NCI-H2081 treated with DMSO at 0.1 percent for 48 hours (cell line): ENCODE measurements at places on chromosomes 5 and 9.

DNA sequence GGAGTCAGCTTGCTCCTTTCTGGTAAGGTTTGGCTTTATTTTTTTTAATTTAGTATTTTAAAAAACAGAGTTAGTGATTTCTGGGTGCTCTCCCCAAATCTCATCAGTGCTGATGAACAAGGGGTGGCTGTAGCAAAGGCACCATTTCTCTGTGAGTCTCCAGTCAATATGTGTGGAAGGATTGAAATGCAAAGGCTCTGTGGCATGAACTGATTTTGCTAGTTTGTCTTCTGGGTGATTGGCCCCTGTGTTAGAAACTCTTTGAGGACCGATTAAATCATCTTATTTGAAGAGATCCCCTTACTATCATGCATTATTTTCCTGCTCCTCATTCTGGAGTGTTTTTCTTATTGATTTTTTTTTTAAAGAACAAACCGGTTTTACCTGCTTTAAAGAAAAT, 596 bp downstream of the TEK start:
- DNase-seq, result no peak

DNA sequence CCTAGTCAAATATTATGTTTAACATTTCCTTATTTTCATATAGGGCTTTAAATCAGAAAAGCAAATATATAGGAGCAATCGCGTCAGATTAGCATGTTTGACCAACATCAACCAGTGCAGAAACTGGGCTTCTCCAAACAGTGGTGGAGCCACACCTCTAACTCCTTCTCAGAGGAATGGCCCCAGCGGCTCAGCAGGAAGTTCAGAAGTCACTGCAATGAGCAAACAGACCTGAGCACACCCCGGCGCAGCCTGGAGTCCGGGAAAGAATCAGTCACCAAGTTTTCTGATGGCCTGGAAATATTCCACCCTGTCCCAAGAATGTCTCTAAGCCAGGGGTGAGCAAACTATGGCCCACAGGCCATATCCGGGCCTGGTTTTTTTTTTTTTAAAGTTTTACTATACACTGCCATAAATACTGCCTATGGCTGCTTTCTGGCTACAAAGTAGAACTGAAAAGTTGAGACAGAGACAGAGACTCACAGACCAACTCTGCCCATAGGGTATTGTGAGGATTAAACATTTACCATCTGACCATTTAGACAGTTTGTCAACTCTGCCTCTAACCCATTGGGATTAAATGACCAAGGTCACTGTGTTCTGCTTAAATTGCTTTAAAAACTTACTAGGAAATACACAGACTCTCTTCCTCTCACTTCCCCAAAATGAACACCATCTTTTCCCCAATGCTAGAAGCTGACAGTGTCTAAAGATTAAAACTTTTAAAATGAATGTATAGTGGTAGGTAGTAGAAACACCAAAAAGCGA, 5.4 kb downstream of the GOLM1 start:
- DNase-seq, result no peak

DNA sequence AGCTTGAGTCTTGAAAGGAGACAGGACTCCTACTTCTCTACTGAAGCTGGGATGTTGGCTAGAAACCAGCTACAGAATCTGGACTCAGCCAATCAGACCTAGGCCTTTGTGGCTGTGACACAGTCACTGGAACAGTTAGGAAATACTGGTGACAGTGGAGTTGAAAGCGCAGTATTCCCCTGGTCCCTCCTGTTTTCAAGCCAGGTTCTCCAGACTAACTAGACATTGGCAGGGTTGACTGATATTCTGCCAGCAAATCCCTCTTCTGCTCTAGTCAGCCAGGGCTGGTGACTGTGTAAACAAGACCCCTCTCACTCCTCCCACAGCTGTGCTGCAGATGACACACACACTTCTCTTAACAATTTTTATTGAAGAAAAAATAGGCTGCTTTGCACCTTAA, 8.7 kb downstream of the SHROOM1 start:
- no peak for DNase-seq

GRCh38 chr5:43386960-43387362, 25.2 kb downstream of the CCL28 start:
- no peak for DNase-seq

DNA sequence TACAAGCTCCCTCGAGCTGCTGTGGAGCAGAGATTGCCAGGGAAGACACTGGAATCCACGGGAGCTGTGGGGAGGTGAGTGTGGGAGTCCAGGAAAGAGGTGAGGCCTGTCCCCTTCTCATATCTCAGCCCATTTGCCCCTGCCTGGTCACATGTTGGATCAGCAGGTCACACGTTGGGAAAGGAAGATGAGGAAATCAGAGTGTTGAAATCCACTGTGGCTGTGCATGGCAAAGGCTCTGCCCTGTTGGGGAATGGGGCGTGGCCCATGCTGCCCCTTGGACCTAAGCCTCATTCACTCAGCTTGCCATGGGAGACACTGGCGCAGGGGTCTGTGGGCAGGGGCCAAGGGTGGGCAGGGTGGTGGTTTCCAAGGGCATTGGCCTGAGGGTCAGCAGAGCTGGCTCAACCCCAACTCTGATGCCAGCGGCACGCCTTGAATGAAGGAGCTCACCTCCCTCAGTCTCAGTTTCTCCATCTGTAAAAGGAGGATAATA, 85.4 kb upstream of the CPEB4 start:
- DNase-seq, result no peak

- no peak for DNase-seq
Measured at GRCh38 chr5:10668697-10669096, 92.3 kb downstream of the DAP start.
